Activated gamma-delta T cell treated with anti-CD3 and anti-CD28 coated beads, Interleukin-2, amount 50 U/mL, for 16 hours (primary cell): ENCODE measurements at places on chromosomes 2 and 18.

DNA sequence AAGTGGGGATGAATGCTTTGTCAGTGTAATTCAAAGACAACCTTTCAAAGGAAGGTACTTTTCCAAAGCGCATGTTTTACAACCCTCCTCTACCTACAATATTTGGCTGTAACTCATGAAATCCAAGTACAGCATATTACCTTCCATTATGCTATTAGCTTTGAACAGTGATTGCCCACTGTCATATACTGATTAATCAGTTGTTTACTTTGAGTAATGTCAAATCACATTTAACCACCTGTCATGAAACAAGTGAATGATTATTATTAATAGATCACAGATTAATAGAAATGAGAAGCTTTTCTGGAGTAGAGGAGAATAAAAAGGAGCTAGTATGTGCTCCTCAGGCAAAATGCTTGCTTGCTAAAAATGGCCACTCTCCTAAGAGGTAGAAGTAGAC, 150.5 kb upstream of the SMAD7 start:
- DNase-seq, result no peak

- DNase-seq, result no peak
Measured at GRCh38 chr2:29039718-29040480, 34.4 kb downstream of the PCARE start.

DNA sequence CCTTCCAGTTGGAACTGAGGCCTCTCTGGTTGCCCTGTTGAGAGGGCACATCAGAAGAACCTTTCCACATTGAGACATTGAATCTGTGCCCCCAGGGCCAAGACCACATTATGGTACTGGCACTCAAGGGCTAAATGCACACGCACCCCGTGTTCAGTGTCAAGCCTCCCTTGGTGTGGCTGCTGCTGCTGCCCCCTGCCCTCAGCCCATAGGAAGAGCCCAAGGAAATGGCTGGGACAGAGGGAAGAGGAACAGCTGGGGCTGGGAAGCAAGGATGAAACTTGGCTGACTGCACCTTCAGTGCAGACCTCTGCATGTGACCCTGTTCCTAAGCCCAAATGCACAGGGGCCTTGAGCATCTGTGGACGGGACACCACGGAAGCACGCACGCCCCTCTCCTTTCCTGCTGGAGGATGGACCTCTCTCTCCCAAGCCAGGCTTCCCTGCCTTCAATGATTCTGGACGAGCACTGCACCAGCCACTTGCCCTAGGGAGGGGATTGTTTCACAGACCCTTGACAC, 40.2 kb downstream of the NIFK start:
- no peak for DNase-seq

DNA sequence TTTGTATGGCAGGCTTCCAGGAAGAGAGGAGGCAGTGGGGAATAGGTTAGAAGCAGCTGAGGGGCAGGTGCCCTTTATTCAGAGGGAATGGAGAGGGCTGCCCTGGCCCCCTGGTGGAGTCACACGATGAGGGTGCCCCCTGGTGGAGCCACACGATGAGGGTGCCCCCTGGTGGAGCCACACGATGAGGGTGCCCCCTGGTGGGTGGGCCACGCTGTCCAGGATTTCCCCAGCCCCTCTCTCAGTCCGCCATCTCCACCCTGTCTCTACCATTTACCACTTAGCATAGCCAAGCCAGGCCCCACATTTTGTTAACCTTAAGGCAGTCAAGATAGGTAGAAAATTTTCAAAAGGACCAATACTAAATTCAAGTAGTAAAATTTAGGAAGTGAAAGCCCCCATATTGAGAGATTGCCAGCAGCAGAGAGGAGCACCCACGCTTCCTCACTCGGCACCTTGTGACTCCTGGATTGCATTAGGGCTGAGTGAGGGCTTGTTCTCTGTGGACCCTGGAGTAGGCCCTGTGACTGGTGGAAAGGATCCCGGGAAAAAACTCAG, 10.4 kb upstream of the FAM228A start:
- DNase-seq, result peak; percentile 17

DNA sequence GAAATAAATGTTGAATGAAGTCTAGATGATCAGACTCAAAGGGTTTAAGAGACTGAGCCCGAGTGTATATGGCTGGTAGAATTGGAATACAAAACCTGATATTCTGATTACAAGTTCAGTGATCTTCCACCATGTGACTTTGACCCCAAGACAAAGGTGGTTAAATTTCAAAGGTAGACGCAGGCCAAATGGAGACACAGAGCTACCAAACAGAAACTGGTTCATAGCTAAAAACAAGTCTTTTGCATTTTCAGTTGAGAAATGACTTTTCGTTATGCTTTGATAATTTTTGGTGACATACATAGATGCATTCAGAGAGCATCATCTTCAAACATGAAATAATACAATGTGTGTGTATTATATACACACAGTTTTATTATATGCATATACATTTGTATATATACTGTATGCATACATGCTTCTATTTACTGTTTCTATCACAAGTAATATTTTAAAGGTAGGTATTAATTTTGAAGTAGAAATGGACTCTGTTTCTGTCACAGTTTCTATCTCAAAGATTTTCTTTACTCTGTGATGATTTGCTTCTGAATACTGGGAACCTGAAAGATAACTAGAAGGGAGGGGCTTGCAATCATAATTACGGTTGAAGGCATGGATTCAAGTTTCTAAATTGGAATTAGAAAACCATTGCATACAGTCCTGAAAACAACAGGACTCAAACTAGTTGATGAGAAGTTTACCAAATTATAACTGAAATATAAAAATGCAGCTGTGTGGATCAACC, 142.3 kb downstream of the ABCA12 start:
- DNase-seq, result no peak

- DNase-seq, result peak; percentile 31
Measured at GRCh38 chr2:206084870-206085741, 868 bp downstream of the INO80D start.

GRCh38 chr18:56489893-56490292, 148.5 kb downstream of the TXNL1 start:
- no peak for DNase-seq

- DNase-seq, result no peak
Measured at GRCh38 chr2:203451689-203452088, 83.4 kb downstream of the RAPH1 start.

DNA sequence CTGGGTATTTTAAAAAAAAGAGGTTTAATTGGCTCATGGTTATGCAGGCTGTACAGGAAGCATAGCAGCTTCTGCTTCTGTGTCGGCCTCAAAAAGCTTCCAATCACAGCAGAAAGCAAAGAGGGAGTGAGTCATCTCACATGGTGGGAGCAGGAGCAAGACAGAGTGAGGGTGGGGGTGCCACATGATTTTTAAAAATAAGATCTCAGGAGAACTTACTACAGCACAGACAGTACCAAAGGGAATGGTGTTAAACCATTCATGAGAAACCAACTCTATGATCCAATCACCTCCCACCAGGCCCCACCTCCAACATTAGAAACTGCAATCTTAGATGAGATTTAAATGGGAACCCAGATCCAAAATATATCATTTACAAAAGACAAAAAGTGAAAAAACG, 14.6 kb downstream of the ZNF519 start:
- DNase-seq, result no peak

- DNase-seq, result peak; percentile 12
Measured at GRCh38 chr2:119407430-119408220, 24.0 kb upstream of the TMEM37 start.

DNA sequence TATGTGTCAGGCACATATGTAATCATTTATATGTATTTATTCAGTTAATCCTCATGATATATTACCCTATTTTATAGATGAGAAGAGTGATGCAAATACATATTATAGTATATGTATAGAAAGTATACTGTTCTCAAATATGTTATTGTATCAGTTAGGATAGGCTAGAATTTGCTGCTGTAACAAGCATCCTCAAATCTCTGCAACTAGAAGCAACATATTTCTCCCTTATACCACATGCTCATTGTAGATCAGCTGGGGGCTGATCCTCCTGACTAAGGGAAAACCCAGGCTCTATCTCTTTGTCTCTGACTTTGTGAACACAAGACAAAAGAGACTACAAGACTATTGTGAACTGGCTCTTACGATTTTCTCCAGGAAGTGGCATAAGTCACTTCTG, 24.8 kb upstream of the HS6ST1 start:
- DNase-seq, result no peak

DNA sequence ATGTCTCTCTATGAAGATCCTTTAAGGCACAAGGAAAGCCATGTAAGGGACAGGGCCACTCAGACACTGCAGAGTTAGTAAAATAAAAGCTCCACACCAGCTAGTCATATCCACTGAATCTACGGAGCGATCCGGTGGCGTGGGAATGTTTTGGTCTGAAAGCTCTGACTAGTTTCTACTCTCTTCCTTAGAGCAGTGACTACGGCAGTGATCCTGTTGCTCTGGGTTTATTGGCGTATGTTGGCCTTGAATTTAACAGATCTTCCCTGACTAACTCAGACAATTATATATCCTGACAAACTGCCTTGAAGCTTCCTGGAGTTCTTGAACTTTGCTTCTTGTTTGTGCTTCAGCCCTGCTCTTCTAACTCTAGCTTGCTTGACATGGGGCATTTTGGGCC, 115.3 kb upstream of the FZD5 start:
- no peak for DNase-seq

- DNase-seq, result no peak
Measured at GRCh38 chr18:631560-631959, 25.9 kb upstream of the TYMS start.

DNA sequence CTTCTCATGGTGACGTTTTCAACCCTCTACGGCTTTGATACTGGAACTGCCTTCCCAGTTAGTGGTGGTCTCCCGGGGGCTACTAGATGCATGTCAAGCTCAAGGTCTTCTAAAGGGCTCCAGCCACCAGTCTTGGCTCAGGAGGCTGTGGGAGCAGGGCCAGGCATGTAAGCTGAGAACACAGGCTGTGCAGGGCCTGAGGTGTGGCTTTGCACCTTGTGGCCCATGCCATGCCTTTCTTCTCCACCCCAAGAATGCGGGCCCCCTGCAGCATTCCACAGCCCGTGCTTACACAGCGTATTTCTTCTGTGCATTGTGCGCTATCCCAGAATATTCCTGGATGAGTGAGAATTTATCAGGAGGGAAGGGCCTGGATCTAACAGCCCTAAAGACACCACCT, 144.9 kb downstream of the SEPTIN10 start:
- no peak for DNase-seq

DNA sequence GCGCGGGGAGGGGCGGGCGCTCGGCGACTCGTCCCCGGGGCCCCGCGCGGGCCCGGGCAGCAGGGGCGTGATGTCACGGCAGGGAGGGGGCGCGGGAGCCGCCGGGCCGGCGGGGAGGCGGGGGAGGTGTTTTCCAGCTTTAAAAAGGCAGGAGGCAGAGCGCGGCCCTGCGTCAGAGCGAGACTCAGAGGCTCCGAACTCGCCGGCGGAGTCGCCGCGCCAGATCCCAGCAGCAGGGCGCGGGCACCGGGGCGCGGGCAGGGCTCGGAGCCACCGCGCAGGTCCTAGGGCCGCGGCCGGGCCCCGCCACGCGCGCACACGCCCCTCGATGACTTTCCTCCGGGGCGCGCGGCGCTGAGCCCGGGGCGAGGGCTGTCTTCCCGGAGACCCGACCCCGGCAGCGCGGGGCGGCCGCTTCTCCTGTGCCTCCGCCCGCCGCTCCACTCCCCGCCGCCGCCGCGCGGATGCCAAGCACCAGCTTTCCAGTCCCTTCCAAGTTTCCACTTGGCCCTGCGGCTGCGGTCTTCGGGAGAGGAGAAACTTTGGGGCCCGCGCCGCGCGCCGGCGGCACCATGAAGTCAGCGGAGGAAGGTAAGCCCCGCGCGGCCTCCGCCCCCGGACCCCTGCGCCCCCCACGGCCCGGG, at the start of gene NFATC1:
Gene NFATC1, plus strand, starts transcription at position 170 of the 644 bp plus-strand sequence. Its CDS starts 295 bp downstream, at position 465.
- peak; percentile 55 for DNase-seq

DNA sequence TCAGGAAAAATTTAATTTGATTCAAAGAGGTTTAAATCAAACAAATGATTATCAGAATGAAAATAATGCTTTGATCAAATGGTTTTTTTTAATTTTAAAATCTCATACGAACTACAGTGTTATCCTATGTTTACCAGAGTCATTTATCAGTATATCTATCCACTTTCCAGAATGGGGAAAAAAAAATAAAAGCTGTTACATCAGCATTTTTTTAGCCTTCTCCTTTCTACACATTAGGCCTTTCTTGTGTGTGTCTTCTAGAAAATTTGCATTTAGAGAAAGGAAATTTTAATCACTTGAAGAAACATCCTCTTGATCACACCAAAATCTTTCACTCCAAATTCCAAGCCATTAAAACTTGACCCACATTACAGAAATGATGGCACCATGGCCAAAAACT, 608.9 kb upstream of the ID2 start:
- DNase-seq, result no peak

DNA sequence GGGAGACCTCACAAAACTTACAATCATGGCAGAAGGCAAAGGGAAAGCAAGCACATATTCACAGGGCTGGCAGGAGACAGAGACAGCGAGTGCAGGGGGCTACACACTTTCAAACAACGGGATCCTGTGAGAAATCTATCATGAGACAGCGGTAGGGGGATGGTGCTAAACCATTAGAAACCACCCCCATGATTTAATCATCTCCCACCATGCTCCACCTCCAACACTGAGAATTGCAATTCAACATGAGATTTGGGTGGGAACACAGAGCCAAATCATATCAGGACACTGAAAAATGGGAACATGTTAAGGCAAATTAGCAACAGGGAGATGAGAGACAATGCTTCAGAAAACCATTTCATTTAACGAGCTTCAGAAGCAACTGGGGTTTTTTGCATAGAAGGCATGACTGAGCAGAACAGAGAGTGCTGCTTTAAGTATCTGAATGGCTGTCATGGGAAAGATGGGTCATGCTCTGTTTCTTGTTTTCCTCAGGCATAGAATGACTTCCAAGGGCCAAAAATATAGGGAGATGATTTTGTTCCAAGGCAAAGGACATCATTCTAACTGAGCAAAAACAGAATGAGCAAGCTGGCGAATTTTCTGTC, 100.8 kb upstream of the MAP2 start:
- DNase-seq, result no peak

- no peak for DNase-seq
Measured at GRCh38 chr18:12306752-12307700, 1.0 kb upstream of the TUBB6 start.

- DNase-seq, result peak; percentile 45
Measured at GRCh38 chr2:68832233-68832869, 38.8 kb downstream of the BMP10 start.

DNA sequence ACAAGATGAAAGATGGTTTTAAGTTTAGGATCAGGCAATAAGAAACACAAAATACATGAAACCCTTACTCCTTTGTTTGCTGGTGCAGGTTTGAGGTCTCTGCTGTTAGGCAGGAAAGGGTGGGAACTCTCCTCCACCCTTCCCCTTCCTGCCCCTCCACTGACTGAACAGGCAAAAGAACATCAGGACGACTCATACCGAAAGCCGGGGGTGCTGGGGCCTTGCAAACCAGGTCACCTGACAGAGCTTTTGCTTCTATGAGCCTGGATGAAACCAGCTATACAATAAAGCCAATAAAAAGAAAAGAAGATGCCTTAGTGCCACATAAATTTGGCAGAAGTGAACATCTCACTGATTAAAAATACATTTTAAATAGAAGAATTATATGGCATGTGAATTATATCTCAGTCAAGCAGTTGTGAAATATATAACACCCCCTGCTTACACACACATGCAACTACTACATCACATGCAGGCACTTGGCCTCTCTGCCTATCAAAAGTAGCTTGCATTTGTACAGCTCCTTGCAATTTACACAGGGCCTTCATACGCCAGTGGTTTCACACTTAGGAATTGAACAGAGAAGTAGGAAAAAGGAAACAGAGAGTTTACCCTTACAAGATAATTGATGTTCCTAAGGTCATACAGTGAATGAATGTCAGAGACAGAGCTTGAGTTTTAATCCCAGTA, 215.1 kb upstream of the TRIB2 start:
- DNase-seq, result peak; percentile 48
